ENCODE measurements at places on chromosomes 4 and X.

GRCh38 chr4:31592293-31592692, 872.1 kb downstream of the PCDH7 start:
- DNase-seq = no peak

- no peak for DNase-seq
These were observed 131.8 kb upstream of the ENPEP start for GRCh38 chr4:110344165-110344564.

DNA sequence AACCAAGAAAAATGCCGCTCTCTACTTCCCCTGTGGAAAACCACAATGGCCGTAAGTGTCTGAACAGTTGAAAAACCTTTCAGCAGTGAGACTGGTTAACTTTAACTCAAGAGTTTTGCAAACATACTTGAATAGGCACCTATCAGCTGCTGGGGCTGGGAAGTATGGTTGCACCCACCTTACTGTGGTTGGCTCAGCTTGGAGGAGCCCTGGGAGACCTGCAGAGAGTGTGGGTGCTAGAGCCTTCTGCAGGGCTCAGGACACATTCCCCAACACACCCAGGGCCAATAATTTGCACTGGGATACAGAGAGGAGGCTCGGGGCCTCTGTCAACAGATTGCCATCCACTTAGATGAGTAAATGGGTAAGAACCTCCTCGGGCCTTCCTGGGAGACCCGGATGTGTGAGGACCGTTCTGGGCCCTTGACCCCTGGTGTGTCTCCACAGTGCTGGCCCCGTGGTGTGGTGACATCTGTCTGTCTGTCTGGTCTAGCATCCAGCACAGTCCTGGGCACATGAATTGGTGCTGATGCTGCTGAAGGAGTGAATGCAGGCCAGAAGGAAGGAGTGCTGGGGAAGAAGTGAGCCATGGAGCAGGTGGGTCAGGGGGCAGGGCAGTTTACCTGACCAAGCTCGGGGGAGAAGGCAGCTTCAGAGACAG, 46.5 kb downstream of the MAGEA1 start:
- DNase-seq = no peak

DNA sequence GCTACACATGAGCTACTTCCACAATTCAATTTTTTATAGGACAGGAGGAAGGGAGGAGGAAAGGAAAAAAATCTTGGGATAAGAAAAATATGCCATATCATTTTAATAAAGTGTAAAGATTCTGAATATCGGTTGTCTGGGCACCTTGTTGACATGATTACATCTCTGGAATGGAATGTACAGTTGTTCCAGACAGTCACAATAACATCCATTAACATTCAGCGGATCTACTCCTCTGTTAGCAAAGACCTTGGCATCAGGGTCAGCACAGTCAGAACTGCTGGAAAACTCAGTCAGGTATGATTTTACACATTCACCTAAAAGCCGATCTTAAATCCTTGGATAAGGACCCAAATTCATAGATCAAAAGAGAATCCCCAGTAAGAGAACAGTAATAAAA, 85.4 kb upstream of the ARMCX2 start:
- no peak for DNase-seq

DNA sequence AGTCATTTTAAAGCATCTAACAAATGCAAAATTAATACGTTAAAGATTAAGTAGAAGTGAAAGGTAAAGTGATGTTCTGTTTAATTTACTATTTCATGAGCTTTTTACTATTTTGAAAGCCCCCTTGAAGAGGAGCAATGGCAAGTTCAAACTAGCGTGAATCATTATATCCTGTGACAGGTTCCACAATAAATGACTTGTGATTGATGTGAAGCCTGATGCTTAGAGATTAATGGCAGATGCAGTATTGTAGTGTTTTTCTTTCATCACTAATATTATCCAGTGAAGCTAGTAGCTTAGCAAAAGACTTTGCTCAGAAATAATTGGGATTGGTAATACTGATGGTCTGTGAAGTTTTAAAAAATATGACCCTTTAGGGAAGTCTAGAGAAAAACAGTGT, 57.3 kb downstream of the STOX2 start:
- no peak for DNase-seq

GRCh38 chr4:177311589-177311988, 1.9 kb downstream of the NEIL3 start:
- no peak for DNase-seq

- no peak for DNase-seq
These were observed 59.4 kb downstream of the CLNK start for GRCh38 chr4:10625131-10625530.

GRCh38 chr4:10180927-10181744, 64.5 kb upstream of the WDR1 start:
- no peak for DNase-seq

- DNase-seq = no peak
These were observed 1746.4 kb upstream of the PCDH7 start for GRCh38 chr4:28973587-28974350.

DNA sequence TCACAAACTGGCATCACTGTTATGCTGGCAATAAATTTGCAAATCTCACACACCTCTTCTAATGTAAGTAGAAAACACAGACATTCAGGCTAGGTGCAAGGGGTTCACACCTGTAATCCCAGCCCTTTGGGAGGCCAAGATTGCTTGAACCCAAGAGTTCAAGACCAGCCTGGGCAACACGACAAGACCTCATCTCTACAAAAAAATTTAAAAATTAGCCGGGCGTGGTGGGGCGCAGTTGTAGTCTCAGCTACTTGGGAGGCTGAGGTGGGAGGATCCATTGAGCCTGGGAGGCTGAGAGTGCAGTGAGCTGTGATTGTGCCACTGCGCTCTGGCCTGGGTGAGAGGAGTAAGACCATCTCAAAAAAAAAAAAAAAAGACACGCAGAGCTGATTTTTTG, 83.1 kb upstream of the ENPP6 start:
- no peak for DNase-seq

GRCh38 chr4:17013382-17014006, 115.0 kb upstream of the LDB2 start:
- DNase-seq = no peak

GRCh38 chr4:52576961-52577623, 82.0 kb downstream of the USP46 start:
- no peak for DNase-seq

DNA sequence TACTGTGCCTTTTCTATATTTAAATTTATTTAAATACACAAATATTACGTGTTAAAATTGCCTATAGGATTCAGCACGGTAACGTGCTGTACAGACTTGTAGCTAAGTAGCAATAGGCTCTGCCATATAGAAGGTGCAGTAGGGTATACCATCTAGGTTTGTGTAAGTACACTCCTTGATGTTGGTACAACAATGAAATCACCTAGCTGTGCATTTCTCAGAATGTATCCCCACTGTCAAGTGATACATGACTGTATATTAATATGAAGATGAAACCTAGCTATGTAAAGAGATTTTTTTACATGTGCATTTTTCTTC, 431.2 kb downstream of the KCTD8 start:
- DNase-seq = no peak

DNA sequence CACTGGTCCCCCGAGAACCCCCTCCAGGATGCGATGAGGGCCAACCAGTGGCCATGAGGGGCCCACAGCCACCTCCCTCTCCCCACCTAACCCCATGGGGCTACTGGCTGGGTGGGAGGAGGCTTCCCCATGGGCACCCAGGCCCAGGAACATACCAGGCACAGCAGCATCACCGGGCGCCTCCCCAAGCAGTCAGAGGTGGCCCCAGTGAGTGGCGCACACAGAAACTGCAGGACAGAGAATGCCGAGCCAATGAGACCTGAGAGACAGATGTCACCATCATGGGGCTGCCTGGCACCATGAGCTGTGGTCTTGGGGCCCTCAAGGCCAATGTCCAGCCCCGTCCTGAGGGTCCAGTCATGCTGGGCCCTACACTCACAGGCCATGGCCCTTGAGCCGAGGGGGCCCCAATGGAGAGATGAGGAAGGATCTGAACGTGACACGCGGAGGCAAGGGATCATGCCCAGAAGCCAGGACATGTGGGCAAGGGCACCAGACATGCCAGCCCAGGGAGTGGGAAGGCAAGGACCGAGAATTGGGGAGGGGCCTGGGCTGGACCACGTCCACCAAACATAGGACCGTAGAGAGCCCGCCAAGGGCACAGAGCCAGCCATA, 30.1 kb downstream of the NOP14 start:
- DNase-seq = no peak

- DNase-seq = no peak
These were observed 177.1 kb downstream of the SPANXN3 start for GRCh38 chrX:143340190-143340589.

GRCh38 chr4:10207116-10207515, 90.5 kb upstream of the WDR1 start:
- no peak for DNase-seq

- DNase-seq = peak; percentile 9
These were observed 65.6 kb downstream of the RAB40A start for GRCh38 chrX:103453655-103454054.

DNA sequence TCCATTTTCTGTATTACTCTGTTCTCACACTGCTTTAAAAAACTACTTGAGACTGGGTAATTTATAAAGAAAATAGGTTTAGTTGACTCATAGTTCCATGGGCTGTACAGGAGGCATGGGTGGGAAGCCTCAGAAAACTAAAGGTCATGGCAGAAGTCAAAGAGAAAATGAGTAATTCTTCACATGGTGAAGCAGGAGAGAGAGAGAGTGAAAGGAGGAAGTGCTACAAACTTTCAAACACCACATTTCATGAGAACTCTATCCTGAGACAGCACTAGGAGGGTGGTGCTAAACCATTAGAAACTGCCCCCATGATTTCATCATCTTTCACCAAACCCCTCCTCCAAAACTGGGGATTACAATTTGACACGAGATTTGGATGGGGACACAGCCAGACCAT, 108.0 kb upstream of the PBDC1 start:
- no peak for DNase-seq

DNA sequence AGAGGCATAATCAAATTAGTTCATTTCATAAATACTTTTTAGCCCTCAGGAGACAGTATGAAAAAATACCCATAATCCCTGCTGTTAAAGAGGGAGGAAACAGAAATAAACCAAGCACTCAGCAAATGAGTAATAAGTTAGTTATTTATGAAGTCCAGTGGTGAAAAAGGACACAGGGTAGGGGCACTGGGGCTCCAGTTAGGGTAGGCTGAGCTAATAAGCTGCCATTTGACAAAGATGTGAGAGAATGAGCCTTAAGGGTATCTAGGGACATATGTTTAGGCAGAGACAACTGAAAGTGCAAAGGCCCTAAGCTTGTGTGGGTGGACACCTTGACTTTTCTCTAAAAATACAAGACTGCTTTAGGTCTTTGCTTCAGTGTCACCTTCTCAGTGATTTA, 94.4 kb downstream of the IL15 start:
- DNase-seq = no peak

DNA sequence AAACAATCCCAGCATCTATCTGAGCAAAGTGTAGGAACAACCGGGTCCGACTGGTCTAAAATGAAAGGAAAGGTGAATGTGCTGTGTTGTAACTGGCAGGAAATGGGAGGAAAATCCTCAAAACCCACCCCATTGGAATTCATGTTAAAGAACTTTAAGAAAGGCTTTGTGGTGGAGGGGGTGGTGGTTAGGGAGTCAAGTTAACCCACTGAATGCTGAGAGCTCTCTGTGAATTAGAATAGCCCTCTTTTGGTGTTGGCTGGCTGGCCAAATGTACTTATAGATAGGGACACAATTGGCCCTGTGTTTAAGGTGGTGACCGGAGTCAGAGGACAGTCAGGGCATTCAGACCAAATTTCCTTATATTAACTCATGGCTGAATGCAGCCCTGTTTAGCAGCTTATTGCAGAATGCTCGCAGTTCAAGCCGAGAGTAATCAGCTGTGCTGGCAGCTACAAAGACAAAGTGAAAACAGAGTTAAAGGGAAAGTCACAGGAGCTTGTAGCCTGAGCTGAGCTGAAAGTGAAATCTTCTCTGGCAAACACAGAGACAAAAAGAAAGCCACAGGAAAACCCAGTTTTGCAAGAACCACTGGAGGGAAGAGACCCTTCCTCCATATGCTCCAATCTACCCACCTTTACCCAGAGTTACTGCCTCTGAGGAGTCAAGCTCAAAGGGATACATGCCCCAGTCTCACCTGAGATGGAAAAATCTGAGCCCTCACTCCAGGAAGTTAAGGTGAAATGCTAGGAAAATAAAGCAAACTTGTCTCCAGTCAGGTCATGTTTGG, 38.5 kb upstream of the UGT2B7 start:
- no peak for DNase-seq

- no peak for DNase-seq
These were observed 162.9 kb upstream of the USP9X start for GRCh38 chrX:40922307-40922706.

- no peak for DNase-seq
These were observed 29.2 kb downstream of the FHIP1A start for GRCh38 chr4:151438154-151438553.

Data from H54 (cell line).